ENCODE measurements at places on chromosomes 16 and 17. TPM values are rescaled to one million over a fixed set of nuclear protein-coding genes. Genes with fewer than 3 reads are reported as not detected.

KRTAP17-1 gene
- total RNA-seq: not detected

SLC5A11 gene
- total RNA-seq: 0.14 TPM

NXN gene
- 13.8 TPM for total RNA-seq

KCTD11 gene
- 3.9 TPM for total RNA-seq

TEX19 gene
- total RNA-seq: not detected

WSCD1 gene
- 6.4 TPM for total RNA-seq

SLC5A10 gene
- total RNA-seq: not detected

ELMO3 gene
- total RNA-seq: 0.80 TPM

ZNF48 gene
- total RNA-seq: 5.0 TPM

HEXIM2 gene
- 7.0 TPM for total RNA-seq

CRLF3 gene
- 4.7 TPM for total RNA-seq

KRT28 gene
- total RNA-seq: not detected

HP gene
- 1.6 TPM for total RNA-seq

GCSH gene
- 47.5 TPM for total RNA-seq

C16orf96 gene
- 0.08 TPM for total RNA-seq

GLYR1 gene
- 86.7 TPM for total RNA-seq

KRTAP16-1 gene
- not detected for total RNA-seq

FBXL16 gene
- 0.08 TPM for total RNA-seq

IRX5 gene
- 36.8 TPM for total RNA-seq

ASPA gene
- 2.8 TPM for total RNA-seq

MNT gene
- total RNA-seq: 9.9 TPM
